Activated CD4-positive, CD25-positive, alpha-beta regulatory T cell treated with anti-CD3 and anti-CD28 coated beads, Interleukin-2, amount 50 U/mL, for 16 hours (primary cell): ENCODE measurements at places on chromosomes 4 and X.

GRCh38 chr4:174312993-174313392 is 29.3 kb downstream of the CEP44 start:
- no peak for DNase-seq

DNA sequence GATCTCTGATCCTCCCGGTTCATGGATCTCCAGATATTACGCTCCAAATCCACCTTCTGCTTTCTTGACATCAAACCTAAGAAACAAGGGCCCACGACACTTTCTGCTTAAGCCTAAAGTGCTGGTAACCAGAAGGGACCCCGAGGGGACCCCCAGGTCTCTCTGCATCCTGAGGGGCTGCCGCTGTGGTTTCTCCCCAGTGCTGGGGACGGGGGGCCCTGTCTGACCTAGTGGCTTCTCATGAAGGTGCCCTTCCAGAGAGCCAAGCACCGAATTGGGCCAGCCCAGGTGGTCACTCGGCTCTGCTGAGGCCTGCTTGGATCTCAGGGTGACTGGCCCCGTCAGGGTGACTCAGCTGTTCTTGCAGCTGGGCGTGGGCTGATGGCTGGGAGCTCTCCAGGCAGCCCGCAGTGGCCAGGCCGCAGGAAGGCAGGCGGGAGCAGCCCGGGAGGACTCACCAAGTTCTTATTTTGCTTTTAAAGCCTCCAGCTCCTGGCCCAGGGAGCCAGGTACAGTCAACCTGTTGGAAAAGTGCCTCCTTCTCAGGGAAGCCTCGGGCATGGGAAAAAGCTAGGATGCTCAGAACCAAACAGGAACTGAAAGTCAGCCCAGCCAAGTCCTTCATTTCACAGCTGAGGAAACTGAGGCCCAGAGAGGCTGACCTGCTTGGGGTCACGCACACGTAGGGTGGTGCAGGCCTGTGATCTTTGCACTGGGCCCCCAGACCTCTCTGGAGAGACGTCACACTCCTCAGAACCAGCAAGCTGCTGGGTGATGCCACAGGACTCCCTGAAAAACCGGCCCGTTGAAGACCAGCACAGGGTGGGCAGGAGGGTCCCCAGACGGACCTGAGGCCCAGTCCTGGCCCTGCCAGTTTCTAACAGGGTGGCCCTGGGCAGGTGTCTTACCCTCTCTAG is 16.7 kb downstream of the BLOC1S4 start:
- no peak for DNase-seq

DNA sequence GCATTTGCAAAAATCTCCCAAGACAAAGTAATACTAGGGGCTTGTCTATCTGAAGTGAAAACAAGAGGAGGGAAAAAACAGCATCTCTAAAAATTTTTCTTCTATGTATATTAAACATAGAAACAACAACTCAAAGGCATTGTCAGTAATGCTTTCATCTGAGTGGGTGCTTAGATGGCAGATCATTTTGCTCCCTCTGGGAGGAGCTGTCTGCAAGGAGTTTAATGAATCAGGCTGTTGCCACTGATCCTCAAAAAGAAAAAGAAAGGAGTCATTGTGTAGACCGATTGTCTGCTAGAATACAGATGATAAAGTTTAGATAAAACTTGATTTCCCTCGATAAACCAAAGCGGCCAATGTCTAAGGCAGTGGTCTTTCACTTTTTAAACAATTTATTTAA is 49.7 kb upstream of the KLHL8 start:
- DNase-seq, result no peak

DNA sequence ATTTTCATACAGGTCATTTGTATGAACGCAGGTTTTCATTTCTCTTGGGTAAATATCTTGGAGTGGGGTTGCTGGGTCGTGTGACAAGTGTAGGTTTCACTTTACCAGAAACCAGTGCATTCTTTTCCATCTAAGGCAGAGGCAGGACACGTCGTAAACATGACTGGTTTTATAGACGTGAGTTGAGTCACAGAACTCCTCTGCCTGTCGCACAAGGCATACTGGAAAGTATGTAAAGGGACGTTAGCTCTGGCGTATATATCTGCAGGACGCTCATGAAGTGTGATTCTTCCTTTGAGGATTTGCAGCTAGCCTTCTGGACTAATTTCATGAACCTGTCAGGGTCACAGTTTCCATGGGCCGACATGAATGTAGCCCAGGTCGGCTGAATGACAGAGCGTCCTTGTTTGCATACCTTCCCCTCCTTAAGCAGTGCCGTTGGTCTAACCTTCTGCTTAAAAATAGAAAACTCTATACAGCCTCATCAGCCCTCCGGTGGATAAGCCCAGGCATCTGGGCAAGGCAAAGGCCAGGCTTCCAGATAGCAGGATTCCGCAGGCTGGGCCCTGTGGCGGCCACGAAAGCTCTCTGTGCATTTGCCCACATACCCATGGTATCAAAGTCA is 106.0 kb downstream of the GPR143 start:
- DNase-seq, result no peak

DNA sequence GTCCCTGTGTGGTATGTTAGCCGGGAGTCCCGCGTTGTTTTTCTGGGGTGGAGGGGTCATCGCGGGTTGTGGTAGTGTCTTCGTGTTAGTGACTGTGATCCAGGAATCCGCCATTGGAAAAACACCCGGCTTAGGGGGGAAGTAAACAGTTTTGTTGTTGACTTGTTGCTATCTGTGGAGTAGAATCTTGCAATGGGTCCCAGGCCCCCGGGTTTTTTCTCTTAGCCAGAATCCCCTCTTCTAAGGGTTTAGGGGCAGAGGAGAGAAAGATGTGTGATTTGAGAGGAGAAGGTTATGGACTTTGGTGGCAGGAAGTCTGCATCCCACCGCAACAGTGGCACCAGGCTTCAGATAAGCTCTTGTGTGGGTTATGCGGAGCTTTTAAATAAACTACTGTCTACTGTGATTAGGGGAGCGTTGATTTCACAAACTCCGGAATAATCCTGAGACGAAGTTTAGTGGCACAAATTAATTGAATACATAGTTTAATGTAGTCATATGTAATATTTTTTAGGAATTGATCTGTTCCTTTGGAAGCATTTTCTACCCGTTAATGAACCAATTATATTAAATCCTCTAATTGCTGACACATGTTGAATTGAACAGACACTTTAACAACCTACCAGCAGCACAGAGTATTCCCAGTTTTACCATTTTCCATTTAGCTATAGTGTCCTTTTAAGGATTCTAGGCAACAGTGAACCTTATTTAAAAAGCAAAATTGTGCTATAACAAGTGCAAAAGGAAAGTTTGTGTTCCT is 1.4 kb downstream of the DDX3X start:
- DNase-seq, result no peak

DNA sequence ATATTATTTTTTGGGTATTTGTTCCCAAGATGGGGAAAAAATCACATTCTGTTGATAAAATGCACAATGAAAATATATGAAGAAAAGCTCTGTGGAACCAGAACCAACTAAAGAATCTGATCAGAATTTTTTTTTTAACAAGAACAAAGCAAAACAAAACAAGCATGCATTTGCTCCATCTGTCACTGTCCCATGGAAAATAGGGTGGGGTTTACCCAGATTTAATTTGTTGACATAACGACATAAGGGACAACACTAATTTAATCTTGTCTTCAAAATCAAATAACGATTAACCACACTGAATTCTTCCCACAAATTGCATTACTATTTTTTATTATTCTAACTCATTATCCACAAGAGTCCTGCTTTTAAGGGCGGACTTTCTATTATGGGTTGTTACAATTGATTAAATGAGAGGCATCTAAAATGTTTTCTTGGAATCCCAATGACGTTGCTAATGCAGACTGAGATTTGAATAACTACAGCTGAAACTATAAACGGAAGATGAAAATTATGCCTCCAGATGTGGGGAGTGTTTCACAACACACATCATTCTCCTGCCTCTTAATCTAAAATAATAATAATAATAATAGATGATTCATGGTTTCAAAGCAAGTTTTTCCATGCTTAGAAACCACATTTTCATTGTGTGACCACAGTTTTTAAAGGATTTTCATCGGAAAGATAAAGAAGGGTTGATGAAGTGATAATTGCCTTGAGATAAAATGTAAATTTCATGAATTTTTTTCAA is 307.0 kb upstream of the CPEB2 start:
- DNase-seq, result no peak

DNA sequence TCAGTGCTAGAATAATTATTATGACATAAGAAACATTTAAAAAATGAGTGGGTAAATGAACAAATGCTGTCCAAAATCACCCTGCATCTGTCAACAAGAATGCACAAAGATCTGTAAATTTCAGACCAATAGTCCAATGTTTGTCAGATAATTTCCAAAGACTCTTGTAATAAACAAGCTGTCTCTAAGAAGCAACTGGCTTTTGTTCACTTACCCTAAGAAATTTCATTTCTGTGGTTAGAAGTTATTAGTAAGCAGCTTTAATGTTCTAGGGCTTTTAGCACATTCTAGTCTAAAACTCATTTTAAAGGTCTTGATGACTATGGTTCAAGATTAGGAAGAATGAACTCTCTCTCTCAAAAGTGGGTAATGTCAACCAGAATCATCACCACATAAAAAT is 560.3 kb upstream of the SMIM31 start:
- no peak for DNase-seq

DNA sequence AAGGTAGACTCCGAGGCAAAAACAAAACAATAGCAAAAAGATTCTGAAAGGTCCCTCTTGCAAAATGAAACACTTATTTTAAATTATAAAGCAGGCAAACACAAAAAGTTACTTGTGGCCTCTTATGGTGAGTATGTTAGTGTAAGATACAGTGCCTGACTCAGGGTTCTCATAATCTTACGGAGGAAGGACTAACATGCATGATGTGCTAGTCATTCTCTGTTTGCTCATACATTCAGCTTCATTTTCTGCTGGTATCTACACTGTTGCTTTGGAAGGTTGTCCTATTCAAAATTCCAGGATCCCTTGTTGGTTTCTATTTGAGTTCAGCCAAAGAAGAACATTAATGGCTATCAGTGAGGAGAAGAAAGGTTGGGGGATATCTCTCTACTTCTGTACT is 249.1 kb upstream of the FAM47A start:
- no peak for DNase-seq

GRCh38 chr4:133594390-133595207 is 445.5 kb downstream of the PCDH10 start:
- DNase-seq, result no peak

DNA sequence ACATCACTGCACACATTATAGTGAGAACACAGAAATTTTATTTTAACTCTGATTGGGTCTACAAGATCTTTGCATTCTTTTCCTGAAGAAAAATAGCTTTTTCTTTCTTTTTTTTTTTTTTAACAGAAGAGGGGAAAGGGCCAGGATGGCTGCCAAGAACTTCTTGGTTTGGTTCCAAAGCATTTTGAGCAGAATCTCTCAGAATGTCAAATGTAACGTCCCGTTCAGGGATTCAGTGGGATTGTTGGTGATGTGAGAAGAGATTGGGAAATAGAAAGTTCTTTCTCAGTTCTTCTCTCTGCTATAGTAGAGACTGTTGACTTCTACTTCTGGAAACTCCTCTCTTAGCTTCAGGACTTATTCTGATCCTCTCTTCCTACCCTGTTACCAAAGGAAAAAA is 70.9 kb upstream of the CBR4 start:
- DNase-seq, result no peak

- no peak for DNase-seq
These were observed 871.7 kb downstream of the FAM133A start for GRCh38 chrX:94545722-94546121.

- DNase-seq, result no peak
These were observed 119.4 kb downstream of the AKAP4 start for GRCh38 chrX:50081282-50081889.

DNA sequence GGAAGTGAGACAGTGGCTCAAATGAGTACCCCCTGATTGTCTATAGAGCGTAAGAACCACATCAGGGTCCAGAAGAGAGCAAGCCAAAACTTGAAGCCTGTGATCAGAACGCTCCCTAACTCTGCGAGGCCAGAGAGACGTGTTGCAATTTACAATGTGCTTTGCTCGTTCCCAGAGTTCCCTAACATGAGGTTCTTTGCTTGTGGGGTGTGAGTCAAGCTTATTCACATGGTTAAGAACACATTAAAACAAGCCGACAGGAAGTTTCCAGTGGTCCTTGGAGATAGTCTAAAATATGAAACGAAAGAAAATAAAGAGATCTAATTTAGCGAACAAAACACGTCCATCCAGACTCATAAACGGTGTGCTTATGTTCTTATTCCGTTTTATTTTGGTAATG is 702.3 kb downstream of the TRIML1 start:
- no peak for DNase-seq

DNA sequence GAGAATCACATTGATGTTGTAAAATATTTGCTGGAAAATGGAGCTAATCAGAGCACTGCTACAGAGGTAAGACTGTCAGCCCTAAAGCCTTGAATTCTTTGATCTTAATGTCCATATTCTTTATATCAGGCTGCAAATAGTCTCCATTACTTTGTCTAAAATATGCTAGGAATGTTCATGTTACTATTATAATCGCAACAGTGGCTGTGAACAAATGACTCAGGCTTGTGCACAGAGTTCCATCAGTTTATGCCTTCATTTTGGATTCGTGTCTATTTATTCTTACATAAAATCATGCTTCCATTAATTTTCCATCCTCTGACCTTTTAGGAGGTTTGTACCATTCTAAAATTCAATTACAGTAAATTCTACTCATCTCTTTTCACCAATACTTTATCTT is 182.7 kb downstream of the ANK2 start:
- DNase-seq, result no peak

DNA sequence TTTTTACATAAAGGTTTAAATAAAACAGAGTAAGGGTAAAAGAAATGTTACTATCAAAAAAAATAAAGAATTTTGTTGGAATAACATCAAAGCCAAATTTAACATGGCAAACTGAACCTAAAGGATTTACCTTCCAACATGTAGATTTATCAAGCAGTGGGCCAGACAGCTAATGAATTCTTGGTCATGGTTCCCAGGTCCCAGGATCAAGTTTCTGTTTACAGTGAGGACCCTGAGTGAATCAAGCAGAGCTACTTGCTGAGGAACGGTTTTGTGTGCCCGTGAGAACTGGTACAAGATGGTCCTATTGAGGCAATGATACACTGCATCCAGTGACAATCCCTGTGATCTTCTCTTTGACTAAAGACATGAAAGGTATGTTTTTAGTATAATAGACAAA is 157.1 kb downstream of the CDS1 start:
- DNase-seq, result no peak

GRCh38 chr4:36029951-36030350 is 214.4 kb downstream of the ARAP2 start:
- no peak for DNase-seq

- DNase-seq, result no peak
These were observed 77.5 kb downstream of the MSN start for GRCh38 chrX:65744965-65745364.

DNA sequence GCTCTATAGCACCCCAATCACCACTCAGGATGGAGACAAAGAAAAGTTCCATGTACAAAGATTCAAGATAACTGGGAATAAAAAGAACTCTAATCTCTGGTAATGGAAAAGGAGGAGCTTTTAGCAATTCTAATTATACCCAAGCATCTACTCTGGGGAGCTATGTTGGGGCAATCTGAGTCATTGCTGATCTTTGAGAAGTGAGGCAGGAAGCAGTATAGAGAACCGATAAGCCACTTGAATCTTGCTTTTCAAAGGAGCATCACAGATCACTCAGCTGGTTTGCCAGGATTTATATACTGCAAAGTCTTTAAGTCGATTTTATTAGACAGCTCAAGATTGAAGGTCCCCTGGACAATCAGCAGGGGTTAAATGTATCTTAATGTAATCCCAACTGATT is 220.0 kb downstream of the ENOX2 start:
- DNase-seq, result no peak
